Thoracic aorta (tissue), 2 donors: ENCODE measurements at places on chromosomes 13 and 19.

- DNase-seq: no peak
These were observed 10.6 kb upstream of the ZNF460 start for GRCh38 chr19:57269515-57270250.

DNA sequence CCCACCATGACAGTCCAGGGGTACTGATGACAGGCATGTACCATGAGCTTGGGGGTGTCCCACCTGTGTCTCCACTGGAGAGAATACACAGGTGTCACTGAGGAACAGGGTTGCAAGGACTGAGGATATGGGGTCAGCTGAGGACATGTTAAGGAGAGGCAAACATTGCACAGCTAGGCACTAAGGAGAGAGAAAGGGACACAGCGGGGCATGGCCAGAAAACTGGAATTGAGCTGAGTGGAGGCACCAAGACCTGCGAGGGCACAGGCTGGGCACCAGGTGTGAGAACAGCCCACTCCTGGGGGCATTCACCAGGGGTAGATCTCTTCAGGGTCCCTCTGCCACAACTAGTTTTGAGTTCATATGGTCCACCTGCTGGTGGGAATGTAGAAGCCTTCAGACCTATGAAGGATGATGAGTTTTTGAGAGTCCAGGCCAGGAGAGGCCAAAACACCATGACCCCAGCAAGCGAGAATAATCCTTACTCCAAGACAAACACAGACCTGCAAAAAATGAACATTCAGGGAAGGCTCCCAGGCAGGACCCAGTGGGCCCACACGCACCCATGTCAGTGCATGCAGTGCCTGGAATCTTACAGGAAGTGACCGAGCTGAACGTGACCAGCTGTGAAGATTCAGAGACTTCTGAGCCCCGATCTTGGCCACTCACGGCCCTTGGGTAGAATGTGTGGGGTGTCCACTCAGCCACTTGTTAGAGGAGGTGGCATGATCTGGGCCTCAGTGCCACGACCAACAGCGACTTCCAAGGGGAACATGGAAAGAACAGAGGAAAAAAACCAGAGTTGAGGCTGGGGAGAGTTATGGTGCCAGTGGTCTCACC lies 1.4 kb upstream of the ZNF584 start:
- DNase-seq: no peak

DNA sequence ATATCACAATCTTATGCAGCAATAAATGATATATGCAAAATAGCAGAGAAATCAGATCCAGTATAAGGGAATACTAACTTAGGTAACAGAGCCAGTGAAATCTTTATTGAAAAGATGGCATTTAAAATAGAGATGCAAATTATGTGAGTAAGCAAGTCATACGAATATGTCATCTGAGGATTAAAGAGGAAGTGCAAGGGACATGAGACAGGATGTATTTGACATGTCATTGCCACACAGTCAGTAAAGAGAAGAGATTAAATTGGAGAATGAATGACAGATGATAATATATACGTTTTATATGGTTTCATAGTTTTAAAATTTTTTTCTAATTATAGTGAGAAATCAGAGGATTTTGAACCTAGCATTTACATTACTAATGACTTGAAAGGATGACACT lies 426.4 kb downstream of the SLITRK5 start:
- no peak for DNase-seq

DNA sequence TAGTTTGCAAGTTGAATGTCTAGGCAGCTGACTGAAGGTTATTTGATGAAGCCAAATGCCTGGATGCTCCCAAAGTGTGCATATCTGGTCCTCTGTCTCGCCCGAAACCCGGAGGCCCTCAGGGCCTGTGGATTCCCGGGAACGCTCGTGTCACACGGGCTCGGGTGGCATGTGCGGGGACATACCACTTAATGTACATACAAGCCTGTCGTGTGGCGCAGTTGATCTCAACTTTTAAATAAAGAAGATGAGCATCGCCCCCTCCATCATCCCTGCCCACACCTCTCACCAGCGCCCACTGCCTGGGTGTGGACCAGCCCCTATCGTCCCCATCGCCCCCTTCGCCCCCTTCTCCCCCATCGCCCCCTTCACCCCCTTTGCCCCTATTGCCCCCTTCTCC lies 33.9 kb downstream of the ATP11A start:
- no peak for DNase-seq

GRCh38 chr13:90154311-90154960 lies 1193.1 kb upstream of the MIR17HG start:
- DNase-seq: no peak

DNA sequence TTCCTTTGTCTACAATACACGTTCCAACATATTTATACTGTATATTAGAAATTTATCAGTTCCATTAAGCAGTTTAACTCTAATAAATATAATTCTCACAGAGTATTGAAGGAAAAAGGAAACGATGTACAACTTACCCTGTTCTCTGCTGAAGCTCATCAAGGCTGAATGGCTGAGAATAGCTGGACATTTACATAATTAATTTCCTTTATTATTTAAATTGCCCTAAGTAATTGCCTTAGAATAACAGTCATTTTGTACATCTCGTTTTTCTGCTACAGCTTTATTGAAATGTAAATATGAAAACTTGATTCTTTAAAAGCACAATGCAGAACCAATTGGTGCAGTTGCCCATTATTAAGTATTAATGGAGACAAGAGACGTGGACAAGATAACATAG lies 648.3 kb upstream of the ATXN8OS start:
- DNase-seq: no peak

- DNase-seq: no peak
These were observed 28.9 kb upstream of the TPP2 start for GRCh38 chr13:102567857-102568256.

GRCh38 chr19:14916848-14917247 lies 24.4 kb upstream of the OR7C2 start:
- no peak for DNase-seq

GRCh38 chr13:59744747-59745391 lies 418.9 kb downstream of the DIAPH3 start:
- DNase-seq: no peak

DNA sequence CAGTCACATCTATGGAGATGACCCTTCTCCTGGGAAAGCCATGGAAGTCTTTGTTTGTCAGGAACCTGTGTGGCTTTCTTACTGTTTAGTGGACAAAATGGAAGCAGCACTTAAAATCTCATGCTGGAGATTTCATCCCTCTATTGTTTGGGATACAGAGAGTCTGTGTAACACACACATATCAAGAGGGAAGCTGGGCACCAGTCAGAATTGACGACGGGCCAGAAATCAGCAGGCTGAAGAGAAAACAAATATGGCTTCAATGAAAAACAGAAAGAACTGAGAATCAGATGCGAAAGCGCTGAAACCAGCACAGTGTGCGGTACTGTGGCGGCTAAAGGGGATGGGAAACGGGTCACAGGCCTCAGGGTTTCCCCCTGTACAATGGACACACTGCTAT lies 72.2 kb upstream of the WASF3 start:
- DNase-seq: no peak

DNA sequence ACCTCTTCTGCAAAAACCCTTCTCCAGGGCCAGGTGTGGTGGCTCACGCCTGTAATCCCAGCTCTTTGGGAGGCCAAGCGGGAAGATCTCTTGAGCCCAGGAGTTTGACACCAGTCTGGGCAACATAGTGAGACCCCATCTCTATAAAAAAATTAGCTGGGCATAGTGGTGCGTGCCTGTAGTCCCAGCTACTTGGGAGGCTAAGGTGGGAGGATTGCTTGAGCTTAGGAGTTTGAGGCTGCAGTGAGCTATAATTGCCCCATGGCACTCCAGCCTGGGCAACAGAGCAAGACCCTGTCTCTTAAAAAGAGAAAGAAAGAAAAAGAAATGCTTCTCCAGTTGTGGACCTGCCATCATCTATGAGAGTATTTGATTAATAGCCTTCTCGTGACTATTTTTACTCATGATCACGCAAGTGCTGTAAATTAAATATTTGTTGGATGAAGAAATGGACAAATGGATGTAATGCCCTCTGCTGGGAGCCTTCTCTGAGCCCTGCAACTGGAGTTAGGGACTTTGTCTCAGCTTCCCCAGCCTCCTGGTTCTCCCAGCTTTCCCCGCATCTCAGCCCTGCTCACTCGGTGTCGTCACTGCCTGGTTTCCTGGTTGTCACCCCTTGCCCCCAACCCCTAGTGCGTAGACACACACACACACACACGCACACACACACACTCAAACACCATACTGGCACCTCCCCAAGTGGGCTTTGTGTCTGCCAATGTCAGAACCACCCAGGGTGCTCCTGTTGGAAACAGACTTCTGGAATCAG lies 12.2 kb downstream of the WIZ start:
- no peak for DNase-seq

DNA sequence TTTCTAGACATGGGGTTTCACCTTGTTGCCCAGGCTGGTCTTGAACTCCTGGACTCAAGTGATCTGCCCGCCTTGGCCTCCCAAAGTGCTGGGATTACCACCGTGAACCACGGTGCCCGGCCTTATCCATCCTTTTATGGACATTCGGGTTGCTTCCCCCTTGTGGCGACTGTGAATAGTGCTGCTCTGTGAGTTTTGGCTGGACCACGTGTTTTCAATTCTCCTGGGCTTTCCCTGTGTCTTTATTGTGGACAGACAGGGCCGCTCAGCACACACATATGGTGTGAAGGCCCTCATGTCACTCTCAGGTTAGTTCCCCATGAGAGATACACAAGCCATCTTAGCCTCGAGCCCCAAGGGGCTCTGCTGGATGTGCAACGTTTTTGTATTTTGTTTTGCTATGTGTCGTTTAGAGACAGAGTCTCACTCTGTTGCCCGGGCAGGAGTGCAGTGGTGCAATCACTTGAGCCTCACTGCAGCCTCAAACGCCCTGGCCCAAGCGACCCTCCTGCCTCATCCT lies 40.5 kb downstream of the MAU2 start:
- peak; percentile 57 for DNase-seq
